ENCODE measurements at places on chromosomes 1 and 21.

DNA sequence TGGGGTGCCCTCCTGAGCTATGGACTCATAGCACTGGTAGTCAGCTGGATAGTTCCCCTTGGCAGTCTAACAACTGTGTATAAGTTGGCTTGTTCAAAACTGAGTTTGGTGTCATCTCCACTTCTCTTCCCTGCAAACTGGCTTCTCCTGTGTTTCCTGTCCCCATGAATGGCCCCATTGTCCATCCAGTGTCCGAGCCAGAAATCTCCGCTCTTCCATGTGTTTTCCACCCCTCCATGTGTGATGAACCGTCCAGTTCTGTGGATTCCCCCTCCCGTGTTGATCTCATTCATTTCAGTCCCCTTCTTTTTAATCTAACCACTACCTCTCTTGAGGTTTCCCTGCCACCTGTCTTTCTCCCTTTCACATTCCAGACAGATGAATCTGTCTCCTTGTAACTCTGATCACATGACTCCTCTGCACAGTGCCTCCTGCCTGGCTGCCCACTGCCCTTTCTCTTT, 195.7 kb downstream of the ROR1 start:
- DNase-seq, result no peak

- no peak for DNase-seq
Measured at GRCh38 chr1:2156866-2157265, 37.7 kb downstream of the FAAP20 start.

DNA sequence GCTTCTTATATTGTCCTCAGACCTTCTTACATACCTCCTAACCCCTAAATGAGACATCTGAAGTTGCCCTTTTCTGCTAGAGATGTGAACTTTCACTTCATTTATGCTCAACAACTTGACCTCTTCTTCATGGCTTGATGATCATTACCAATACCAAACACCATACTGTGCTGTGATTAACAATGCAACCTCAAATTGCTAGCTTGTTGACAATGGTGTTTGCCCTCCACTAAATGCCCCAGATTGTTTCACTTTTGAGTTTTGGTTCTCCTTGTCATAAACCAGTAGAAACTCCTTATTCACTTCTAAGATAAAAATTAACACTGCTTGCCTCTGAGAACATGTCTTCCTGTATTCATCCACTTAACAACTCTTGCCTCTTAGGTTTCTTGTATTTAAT, 5.6 kb downstream of the JAK1 start:
- no peak for DNase-seq

DNA sequence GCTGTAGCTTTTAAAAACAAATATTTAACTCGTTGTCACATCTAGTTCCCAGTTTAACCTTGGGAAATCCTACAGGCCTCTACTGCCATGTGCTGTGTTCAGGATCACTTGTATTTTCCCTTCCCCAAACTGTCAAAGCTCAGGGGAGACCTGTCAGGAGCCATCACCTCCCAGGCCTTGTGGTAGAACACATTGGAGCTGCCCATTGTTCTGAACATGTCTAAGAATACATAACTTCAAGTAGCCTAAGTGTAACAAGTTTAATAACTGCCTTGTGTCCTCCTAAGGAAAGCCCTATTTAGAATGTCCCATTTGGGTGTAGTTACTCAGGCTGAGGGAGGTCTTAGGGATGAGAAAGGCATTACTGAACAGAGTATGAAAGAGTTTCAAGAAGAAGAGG, 28.6 kb upstream of the PIGC start:
- no peak for DNase-seq

DNA sequence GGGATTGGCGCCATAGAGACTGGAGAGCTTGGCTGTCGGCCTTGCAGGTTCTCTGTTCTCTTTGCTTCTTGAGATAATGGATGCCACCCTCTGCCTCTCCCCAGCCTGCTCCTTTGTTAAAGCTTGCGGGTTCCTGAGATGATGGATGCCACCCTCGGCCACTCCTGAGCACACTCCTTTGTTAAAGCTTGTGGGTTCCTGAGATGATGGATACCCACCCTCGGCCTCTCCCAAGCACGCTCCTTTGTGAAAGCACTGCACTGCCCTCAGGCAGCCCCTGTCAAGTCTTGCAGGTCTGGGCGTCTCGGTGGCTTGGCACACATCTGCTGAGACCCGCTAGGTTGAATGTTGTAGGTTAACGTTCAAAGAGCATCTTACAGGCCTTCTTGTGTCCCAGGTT, 76.5 kb downstream of the SCCPDH start:
- no peak for DNase-seq

DNA sequence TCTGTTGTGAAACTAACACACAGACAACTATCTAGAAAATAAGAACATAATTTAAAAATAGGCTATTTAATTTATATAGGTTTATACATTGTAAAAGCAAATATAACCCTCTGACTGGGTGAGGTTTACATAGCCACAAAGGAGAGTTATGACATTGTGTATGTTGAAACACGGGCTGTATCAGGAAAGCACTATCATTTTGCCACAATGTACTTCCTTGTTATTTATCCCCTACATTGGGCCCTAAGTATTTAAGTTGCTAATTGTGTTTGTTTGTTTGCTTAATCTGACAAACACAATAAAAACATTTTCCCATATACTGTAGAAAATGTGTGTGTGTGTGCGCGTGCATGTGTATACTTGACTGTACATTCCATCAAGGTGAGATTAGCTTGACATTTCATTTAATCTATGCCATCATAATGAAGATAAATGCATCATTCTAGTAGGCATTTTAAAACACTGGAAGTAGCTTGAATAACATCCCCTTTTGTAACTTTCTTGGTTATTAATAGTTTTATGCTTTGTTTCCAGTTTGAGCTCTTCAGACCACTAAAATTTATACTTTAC, 72.1 kb downstream of the RGS13 start:
- DNase-seq, result no peak

DNA sequence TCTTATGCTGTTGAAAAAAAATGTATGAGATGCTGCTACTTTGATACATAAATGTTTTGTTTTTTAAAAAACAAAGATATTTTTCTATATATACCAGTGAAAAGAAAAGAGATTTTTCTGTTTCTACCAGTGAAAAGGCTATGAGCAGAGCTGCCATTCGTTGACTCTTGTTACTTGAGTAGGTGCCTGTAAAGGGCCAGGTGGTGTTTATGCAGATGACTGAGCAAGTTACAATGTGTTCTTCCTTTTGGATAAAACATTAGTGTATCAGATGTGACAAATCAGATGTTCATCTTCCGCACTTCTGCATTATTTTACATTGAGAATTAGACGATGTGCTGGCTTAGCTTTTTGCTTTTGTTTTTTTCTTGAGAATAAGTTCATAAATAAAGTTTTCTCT, 45.4 kb downstream of the BARHL2 start:
- DNase-seq, result no peak

GRCh38 chr1:98723574-98723973, 62.1 kb downstream of the SNX7 start:
- no peak for DNase-seq

DNA sequence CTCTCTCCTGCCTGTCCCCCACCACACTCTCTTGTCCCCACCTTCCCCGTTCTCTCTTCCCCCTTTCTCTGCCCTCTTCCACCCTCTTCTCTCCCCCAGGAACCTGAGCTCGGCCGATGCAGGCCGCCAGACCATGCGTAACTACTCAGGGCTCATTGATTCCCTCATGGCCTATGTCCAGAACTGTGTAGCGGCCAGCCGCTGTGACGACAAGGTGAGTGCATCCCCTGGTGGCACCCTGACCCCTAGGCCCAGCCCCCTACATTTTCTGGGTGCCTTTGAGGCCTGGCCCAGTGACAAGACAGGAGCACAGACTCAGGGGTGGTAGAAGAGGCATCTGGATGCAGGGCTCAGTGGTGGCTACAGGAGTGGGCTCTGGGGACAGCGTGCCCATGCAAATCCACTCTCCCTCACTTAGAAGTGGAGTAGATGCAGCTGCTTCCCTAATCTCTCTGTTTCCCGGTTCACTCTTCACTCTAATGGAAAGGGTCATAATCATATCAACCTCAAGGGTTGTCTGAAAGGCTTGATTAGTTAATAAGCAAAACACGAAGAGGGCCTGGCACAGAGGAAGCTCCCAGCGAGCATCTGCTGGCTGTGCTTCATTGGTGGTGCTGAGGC, 37.0 kb downstream of the PKP1 start:
- no peak for DNase-seq

DNA sequence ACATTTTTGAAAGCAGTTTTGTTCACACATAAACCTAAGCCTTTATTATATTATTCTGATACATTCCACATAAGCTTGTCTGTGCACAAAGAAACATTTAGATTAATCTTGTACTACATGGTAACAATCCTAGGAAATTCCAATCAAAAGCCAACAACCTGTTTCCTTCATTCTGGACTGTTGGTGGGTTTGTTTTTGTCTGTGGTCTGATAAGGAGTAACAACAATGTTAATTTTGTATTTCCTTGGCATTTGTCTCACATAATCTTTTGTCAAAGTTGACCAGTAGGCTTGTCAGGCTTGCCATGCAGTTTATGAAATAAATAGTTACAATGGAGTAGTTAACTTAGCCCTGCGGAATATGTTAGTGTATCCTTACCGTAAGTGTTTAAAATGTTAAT, 183.3 kb downstream of the DHRS3 start:
- no peak for DNase-seq

DNA sequence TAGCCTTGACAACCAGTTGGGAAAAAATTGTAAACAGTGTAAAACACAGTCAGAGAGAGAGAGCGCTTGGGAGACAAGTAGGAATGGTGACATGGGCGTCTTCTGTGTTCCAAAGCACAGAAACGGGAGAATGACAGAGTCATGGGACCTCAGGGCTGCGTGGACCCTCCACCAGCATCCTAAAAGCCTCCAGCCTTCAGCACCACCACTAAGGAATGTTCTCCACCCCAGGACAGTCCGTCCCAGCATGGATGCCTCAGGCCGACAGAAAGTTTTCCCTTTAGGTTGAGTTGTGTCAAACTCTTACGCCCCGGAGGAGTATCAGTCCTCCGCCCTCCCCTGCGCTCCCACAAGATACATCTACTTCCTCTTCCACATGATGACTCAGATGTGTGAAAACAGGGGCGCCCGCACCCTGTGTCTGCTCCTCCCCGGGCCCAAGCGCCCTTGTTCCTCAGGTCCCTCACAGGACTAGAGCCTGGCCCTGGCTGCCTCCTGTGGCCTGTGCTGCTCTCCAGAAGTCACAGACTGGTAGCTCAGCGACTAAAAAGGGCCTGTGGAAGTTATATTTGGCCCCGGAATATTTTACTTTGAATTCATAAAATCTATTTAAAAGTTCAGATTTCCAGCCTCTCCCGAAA, 63.9 kb upstream of the EFHD2 start:
- peak; percentile 95 for DNase-seq

DNA sequence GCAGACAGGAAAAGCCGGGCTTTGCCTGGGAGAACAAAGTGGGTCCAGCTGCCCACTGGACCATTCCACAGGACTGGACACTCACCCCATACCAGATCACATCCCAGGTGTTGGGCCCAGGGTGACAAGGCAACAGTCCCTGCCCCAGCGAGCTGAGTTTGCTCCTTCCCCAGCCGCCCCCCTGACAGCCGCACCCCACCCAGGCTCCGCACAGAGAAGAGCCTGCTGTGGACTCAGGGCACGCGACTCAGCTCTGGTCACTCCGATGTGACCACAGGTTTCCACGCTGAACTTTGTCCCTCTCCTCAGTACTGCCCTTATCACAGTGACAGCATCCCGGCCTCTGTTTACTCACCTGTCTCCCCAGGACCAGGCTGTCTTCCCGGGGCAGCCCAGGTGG, 1.2 kb downstream of the BMP8B start:
- no peak for DNase-seq

GRCh38 chr1:116910379-116911187, 867 bp downstream of the PTGFRN start:
- DNase-seq, result peak; percentile 12

DNA sequence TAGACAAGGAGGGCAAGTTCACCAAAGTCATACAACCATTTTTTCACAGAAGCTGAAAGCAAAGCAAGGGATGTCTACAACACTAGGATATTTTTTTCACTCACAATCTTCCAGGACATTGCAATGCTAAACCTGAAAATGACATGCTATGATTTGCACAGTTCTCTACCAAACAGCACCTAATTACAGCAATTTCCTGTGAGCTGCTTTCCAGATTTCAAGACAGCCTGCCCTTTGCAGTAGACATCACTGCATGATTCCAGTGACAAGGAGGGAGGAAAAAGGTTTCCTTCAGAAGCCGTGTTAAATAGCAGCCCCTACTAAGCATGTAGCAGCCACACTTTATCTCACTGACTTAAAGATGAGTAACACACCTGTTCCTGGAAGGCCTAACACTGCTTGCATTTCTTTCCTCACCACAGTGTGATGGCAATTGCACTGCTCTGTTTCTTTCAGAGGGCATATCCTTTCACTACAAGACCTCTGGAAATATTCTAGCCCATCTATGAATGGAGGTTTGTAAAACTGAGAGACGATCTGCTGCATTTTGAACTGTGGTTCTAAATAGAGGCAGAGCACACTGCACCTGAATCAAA, 97.1 kb downstream of the DUSP10 start:
- no peak for DNase-seq

DNA sequence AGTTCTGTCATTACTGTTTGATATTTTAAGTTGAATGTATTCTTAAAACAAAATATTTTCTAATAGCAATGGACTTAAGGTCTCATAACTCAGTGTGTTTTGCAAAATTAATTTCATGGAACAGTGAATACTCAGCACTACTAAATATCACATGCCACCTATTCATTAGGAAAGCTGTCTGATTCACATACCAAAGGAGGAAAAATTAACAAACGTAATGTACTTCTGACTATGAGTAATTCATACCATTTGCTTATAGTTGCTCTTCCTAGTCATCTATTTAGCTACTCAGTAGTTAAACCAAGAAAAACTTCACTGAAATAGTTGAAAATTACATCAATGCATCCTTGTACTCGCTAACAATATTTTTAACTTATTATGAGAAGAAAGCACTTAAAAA, 35.2 kb downstream of the TP53BP2 start:
- no peak for DNase-seq

GRCh38 chr21:45060089-45060488, 14.3 kb upstream of the ADARB1 start:
- no peak for DNase-seq

DNA sequence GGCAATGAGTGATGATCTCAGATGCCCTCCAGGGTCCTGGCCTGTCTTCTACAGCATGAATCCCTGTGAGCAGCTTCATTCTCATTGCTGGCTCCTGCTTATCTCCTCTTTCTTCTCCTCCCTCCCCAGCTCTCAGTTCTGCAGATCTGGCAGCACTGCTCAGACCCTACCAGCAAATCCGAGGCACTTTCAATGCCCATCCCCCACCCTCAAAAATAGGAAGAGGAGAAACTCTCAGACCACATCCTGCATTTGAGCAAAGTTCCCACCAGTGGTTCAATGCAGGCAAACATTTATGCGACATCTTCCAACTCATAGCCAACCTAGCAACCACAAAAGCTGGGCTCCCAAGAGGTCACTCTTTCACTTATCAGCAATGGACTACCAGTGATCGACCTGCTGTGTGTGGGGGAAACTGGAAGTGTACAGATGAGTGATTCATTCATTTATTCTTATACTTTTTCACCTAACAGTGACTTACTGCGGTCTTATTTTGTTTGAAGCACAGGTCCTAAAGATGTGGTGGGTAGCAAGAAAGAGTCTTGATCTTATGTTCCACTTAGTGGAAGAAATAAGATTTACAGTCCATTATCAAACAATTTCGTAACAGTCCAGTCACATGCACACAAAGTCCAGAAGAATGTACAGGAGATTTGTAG, 5.8 kb upstream of the CHI3L2 start:
- peak; percentile 30 for DNase-seq

GRCh38 chr1:93000751-93001175, 39.5 kb upstream of the DIPK1A start:
- no peak for DNase-seq

- no peak for DNase-seq
Measured at GRCh38 chr1:85607921-85608265, 27.3 kb downstream of the CCN1 start.

- no peak for DNase-seq
Measured at GRCh38 chr21:21045518-21045917, 47.3 kb downstream of the NCAM2 start.

Data from CD14-positive monocyte (primary cell).